ENCODE measurements at places on chromosomes 12 and 14.

DNA sequence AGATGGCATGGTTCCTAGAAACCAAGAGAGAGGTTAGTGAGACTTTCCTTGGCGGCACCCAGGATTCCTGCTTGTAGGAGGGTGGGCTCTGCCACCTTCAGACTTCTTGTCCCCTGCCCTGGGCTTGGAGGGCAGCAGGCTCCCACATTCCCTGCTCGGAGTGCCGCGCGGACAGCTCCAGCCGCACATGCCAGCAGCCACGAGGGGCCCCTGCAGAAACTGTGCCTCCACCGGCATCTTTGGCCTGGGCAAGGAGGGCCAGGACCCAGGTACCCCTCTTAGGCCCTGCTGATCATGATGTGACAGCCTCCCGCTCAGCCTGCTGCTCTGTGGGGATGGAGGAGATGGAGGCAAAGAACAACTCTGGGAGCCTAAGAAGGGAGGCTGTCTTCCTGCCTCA is 62.3 kb downstream of the PRIMA1 start:
- DNase-seq, result no peak

DNA sequence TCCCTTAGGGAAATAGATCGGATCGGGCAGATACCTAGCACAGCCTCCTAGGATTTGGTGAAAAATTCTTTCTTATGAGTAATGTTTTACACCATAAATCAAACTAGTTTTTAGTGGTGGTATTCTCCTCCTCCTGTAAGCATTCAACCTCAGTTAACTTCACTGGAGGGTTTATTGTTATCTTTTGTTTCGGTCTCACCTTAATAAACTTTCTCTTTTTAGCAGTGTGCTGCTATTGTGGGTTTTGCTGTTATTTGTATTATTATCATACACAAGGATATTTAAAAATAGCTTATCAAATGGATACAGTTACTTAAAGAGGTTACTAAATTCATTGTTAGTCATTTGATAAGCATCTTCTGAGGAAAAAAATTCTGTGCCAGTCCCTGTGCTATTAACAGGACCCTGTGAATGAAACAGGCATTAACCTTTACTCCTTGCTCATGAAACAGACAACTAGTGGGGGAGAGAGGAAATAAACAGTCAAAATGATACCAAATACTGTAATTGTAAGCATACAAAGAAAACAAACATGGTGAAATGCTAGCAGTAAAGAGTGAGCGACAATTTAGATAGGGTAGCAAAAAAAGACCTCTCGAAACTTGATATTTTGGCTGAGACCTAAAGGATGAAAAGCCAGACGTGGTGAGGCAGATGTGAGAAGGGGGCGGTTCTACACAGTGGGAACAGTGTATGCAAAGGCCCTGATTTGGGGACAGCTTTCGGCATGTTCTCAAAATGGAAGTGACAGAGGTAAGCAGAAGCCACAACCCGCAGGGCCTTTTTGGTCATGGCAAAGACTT is 178.7 kb upstream of the SOX5 start:
- DNase-seq, result no peak

DNA sequence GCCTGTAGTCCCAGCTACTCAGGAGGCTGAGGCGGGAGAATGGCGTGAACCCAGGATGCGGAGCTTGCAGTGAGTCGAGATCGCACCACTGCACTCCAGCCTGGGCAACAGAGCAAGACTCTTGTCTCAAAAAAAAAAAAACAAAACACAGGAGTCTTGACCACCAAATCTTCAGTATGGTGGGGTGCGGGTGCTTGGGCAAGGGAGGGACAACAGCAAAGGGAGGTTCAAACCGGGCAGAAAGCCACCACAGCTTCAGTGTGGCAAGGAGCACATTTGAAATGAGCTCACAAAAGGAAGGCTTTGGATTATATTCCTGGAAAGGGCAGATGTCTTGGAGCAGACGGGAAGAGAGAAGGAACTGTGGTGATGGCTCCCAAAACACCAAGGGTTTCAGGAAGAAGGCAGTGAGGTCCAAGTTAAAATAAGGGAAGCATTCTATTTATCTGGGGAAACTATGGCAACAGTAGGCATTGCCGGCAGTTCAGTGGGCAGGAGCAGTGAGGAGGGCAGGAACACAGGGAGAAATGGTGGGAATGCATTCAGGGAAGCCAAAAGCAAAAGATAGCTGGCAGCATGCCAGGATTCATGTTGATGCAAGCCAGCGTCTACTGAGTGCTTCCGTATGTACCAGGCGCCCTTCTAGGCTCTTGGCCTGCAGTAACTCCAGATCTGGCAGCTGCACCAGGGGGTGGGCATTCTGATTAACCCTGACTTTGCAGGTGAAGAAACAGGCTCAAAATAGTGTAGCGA is 51.0 kb upstream of the SRSF5 start:
- peak; percentile 68 for DNase-seq

DNA sequence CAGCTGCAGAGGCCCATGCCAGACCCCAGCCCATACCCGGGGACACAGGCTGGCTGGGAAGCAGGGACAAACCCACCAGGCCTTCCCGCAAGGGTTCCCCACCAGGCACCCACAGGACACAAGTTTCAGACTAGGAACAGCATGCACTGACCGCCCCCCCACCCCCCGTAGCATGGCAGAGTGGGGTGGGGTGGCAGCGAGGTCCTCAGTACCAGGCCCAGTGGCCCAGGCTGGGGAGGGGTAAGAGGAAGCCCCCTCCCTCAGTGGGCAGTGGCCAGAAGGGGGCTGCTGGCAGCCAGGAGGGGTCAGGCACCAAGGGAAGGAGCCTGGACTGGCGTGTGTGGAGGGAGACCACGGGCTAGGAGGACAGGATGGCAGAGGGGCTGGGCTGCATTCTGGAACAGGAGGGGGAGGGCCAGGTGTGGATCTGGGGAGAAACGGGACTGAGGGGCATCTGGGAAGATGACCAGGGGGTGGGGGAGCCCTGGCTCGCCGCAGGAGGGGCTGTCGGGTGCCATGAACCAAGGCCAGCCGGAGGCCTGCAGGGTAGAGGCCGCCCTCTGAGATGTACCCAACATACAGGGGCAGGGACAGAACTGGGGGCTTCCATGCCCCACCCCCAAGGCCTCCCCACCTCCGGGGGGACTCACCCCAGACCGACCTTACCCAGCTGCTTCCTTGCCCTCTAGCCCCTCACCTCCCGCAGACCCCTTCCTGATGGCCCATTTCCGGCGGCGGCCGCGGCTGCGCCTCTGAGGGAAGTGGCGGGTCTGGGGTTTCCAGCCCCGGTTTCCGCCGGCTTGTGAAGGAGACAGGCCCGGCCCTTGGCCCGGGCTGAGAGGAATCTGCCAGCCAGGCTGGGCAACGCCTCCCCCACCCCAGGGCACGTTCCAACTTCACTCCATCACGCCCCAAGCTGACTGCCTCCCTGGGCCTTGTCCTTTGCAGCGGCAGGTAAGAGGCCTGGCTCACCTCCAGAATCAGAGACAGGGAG is 5.6 kb upstream of the JAG2 start:
- no peak for DNase-seq

GRCh38 chr12:26520109-26520508 is 312.9 kb downstream of the ITPR2 start:
- DNase-seq, result no peak

DNA sequence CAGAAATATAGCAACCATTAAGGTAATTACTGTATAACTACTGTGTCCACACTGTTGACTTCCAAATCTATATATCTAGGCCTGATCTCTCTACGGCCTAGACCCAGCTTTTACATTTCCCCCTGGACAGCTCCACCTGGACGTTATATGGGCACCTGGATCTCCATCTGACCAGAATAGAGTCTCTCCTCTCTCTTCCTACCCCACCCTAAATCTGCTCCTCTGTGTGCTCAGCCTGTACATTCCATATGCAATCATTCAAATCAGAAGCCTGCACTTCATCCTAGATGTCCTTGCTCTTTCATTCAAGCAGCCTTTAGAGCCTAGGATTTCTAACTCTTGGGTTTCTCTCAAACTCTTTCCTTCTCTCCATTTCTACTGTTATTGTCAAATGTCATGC is 255.0 kb downstream of the PAX9 start:
- no peak for DNase-seq

GRCh38 chr12:92208613-92209121 is 63.0 kb upstream of the BTG1 start:
- DNase-seq, result no peak

- DNase-seq, result no peak
Observed at GRCh38 chr12:91978143-91978542, 167.5 kb downstream of the BTG1 start.

DNA sequence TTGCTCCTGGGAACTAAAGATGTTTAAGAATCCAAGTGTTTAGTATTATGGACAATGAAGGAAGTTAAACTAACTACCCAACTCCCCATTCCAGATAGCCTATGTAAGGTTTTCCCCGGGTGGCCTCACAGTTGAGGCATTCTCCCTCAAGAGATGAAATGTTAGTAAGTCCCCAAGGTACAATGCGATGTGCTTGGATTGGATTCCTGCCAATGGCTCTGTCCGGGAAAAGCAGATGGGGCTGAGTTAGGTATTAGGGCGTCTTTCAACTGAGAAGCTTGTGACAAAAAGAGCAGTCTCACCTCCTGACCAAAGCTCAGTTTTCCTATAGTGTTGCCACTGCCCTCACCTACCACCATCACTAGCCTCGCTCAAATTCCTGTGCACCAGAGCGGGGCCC is 64.8 kb upstream of the E2F7 start:
- DNase-seq, result no peak

DNA sequence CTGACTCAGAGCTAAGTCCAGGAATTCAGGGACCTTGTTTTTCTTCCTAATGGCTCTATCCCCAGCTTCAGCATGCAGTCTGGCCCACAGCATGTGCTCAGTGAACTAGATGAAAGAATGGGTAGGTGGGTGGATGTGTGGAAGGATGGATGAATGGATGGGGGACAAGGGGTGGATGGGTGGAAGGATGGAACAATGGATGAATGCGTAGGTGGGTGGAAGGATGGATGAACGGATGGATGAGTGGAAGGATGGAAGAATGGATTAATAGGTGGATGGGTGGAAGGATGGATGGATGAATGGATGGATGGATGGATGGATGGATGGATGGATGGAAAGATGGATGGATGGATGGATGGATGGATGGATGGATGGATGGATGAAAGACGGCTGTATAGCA is 79.7 kb upstream of the SFSWAP start:
- no peak for DNase-seq

DNA sequence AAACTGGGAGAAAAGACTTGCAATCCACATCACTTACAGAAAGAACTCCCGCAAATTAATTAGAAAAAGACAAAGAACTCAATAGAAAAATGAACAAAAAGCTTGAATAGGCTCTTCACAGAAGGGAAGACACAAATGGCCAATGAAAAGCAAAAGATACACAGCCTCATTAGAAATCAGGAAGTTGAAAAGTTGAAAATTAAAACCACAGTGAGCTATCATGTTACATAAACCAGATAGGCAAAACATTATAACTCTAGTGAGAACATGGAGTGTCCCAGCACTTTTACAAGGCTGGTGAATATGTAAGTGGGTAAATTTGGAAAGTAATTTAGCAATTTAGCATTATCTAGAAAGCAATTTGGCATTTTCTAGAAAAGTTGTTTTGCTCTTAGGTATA is 158.4 kb upstream of the RASSF8 start:
- DNase-seq, result no peak

DNA sequence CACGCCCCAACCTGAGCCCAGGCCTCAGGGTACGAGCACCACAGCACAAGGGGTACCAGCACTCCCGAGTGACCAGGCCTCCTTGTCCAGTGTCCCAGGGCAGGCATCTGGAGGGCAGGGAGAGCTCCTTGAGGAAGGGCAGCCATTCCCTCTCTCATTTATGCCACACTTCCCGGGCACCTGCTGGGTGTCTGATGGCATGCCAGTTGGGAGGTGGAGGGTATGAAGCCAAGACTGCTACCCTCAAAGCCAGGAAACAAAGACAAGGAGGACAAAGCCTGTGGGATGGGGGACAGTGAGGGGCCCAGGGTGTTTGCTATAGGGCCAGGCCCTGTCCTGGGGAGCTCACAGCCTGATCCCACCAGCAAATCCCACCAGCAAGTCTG is 45.6 kb downstream of the CCDC88C start:
- no peak for DNase-seq

GRCh38 chr14:59244581-59244980 is 56.1 kb downstream of the DAAM1 start:
- no peak for DNase-seq

GRCh38 chr12:40691913-40692764 is at the start of gene CNTN1:
CNTN1 (plus strand) TSS chr12:40692439.
- peak; percentile 82 for DNase-seq

DNA sequence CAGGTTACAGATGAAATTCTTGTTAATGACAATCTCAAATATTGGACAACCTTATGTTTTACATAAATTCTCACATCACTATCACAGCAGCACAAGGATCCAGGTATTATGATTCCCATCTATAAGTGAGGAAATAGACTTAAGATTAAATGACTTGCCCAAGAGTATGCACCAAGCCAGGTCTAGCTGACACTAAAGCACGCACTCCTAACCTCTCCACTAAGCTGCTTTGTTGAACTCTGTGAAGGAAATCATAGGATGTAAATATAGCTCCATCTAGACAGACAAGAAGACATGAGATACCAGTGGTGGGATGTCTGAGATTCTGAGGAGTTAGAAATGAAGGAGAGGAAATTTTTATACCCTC is 87.9 kb downstream of the PHLDA1 start:
- no peak for DNase-seq

- no peak for DNase-seq
Observed at GRCh38 chr12:18979401-18980126, 150.0 kb upstream of the PLEKHA5 start.

- DNase-seq, result no peak
Observed at GRCh38 chr14:23722675-23723074, 86.5 kb downstream of the DHRS2 start.

All from ovary (tissue), 10 donors.